C1 segment of cervical spinal cord (tissue), 14 donors: ENCODE measurements at places on chromosomes 7 and 10.

- DNase-seq, result no peak
Measured at GRCh38 chr10:132960071-132960472, 17.7 kb upstream of the CFAP46 start.

- DNase-seq, result no peak
Measured at GRCh38 chr7:25358926-25359325, 130.6 kb upstream of the NPVF start.

GRCh38 chr7:125661677-125662076 is 732.1 kb upstream of the POT1 start:
- no peak for DNase-seq

GRCh38 chr10:16586358-16587138 is 64.9 kb upstream of the C1QL3 start:
- no peak for DNase-seq

DNA sequence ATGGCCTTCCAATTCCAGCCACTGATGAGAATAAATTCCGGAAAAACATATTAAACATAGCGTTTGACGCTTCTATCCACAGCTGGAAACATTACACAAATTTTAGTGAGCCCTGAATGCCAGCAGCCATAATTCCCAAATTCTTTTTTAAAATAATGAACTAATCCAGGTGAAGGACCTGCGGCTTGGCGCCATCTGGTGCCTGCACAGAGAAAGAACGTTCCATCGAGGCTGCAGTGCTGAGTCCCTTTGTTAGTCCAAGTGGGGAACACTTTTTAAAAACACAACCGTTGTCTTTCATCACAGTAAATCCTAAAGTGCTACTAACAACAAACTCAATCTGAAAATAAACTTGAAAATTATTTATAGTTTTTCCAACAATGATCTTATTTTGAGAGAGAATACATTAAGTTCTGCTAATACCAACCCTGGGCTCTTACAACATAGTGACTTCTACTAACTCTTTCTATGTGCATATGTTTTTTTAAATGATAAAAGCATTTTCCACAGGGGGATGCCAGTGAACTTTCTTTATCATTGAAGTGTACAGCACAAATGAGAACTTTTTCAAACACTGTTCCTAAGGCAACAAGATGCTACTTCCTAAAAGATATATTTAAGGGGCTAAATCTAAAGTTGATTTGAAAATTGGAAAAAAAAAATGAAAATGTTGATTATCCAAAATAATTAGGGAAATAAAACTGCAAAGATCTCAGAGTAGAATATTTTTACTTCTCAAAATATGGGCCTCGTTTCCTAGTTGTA is 166.9 kb upstream of the RNF32 start:
- no peak for DNase-seq
